ENCODE measurements at places on chromosomes 3 and 15.
A peak's percentile ranks its signal among the peaks of the same experiment; 100 is the strongest.

- no peak for DNase-seq
These were observed 723.5 kb downstream of the NLGN1 start for GRCh38 chr3:174120997-174121396.

GRCh38 chr3:14370720-14371572 is 31.5 kb upstream of the SLC6A6 start:
- no peak for DNase-seq

GRCh38 chr3:171829841-171830517 is 13.2 kb upstream of the TMEM212 start:
- DNase-seq, result peak; percentile 45

GRCh38 chr15:74158855-74159650 is 14.5 kb upstream of the ISLR start:
- DNase-seq, result no peak

DNA sequence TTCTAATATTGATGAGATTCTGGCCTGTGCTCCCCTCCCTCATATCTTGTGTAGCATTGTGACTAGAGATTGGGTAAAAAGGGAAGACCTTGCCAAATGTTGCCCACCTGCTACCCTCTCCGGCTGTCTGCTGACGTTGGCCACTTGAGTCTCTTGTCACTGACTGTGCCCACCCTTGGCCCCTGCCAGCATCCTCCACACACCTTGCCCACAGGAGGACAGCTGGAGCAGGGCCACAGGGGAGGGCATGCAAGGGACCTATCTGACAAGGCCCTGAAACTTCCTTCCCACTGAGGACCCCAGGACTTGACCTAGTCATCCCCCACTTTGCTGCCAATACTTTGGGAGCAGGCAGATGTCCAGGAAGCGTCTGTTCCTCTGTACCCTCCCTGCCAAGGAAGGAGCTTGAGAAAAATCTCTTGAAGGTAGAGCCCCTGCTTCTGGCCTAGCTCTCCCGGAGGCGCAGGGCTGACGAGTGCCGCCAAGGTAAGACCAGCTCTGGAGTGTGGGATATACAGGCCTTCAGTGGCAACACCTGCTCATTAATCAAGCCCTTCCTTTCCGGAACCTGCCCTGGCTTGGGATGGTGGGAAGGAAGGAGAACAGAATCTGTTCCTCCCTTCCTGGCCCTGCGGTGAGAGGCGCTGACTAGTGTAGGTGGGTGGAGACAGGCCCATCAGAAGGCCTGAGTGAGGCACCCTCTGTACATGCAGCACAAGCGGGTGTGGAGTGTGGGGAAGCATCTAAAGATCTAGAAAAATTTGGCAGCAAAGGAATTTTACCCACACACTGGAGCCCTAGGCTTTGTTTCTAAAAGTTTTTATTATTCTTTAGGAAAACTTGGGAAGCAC is 4.9 kb upstream of the PAK6 start:
- peak; percentile 32 for DNase-seq

- no peak for DNase-seq
These were observed 157.2 kb downstream of the XXYLT1 start for GRCh38 chr3:195113536-195114425.

GRCh38 chr3:158847885-158848284 is 46.0 kb downstream of the MFSD1 start:
- DNase-seq, result no peak

DNA sequence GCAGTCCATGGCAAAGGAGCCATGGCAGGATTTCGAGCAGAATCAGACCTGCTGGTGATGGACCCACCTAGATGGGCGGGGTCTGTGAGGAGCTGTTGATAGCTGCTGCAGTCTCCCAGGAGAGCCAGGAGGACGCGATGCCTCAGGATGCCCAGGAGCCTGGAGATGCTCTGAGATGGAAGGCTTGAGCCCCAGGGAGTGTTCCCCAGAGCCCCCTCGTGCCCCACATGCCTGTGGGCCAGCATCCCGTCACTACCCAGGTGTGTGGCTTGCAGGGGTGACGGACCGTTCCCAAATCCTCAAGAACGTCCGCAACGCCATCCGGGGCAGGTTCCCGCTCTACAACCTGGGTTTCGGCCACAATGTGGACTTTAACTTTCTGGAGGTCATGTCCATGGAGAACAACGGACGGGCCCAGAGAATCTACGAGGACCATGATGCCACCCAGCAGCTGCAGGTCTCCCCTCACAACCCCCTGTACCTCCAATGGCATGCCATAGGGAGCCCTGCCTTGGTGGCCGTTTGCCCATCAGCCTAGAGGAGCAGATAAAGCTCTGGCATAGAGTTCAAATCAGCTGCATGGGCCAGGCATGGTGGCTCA is 6.7 kb downstream of the ITIH1 start:
- DNase-seq, result no peak

DNA sequence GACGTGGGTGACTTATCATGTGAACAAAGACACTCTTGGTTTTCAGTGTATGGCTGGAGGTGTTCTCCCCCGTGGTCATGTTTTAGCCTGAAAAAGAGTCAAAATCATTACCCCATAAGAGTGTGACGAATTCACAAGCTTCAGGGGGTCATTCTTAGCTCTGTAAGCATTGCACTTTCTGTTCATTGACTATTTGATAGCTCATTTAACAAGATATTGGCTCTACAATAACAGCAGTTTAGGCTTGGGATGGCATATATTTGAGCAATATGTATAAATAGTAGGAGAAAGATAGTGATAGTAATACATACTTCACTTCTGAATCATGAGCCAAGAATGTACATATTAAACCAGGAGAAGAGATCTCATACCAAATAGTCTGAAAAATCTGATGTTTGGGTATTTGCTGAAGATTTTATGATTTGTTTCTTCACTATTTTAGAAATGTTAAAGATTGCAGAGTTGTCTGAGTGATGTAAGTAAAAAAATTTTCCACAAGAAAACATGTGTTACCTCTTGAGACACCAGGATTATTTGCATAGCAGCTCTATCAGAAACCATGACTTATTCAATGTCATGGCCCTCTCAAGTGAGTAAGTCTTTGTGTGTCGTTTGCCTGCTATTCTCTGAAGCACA is 996.0 kb downstream of the OTOL1 start:
- no peak for DNase-seq

DNA sequence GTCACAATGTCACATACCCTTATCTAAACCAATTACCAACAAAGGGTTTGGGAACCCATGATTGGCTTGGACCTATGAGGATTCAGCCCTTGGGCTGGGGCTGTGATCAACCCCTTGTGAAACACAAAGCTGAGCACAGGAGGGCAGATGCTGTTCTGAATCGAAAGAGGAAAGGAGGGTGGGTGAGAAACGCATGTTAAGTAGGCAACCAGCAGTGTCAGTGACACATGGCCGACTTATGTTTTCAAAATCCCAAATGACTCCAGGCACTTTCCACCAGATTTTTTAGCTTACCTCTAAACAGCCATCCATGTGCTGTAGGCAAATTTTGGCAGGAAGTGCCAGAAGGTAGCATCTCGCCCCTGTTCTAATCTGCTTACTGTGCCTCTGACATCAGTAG is 34.1 kb upstream of the KLHL25 start:
- no peak for DNase-seq

DNA sequence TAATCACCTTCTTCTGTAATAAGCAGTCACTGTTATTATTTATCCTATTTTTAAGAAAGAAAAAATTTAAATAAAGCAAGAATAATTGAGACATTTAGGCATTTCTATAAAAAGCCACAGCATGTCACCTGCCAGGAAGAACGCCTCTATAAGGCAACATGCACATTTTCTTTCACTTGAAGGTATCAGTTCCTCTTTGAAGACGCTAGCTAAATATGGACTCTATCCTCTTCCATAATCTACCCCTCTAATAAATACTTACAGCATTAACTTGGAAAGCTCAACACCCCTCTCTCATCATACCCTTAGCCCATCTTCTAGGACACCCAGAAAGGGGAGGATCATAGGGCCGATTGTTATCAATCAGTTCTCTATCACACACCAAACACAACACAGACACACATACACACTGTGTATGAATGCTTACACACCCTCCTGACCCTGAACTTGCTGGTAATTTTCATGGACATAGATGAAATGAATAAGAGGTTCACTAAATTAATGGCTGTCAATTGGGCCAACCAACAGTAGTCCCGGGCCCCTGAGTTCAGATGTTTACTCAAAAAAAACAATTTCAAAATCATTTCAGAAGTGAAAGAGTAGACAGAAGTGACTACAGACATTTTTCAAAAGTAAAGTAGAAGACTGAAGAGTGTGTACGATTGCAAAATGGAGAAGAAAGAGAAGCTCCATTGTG is 102.5 kb downstream of the ZMAT3 start:
- DNase-seq, result no peak

DNA sequence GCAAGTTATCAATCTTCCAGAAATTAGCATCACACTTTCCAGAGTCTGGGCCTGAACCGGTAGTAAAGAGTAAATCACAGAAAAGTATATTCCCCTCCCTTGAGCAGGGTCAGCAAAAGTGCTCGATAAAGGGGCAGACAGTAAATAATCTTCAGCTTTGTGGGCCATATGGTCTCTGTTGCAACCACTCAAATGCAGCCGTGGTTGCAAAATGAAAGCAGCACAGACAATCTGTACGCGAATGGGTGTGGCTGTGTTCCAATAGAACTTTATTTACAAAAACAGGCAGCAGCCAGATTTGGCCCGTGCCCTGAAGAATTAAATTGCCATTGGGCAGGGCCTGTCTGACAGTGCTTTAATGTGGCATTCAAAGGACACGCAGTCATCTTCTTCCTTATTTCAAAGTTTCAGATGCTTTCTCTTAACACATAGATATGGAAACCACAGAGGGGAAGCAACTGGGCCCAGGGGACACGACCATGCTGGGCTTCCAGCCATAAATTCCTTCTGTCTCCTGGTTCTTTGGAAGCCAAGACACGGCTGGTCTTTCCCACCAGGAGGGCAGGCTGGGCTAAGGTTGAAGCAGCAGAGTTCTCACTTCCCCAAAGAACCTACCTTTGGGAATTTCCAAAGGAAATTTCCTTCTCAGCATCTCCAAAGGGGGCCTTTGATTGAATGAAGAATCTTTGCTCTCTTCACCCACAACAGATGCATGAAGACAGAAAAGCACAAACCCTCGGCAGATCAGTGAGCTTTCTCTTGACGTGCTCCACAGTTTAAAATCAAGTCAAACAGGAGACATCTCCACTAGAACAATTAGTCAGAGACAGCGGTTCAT is 489.8 kb upstream of the PROK2 start:
- peak; percentile 60 for DNase-seq

- DNase-seq, result no peak
These were observed 41.0 kb upstream of the IREB2 start for GRCh38 chr15:78396976-78397375.

GRCh38 chr3:28667646-28668621 is 319.3 kb upstream of the AZI2 start:
- DNase-seq, result peak; percentile 22
